Stimulated activated CD8-positive, alpha-beta memory T cell treated with anti-CD3 and anti-CD28 coated beads, Interleukin-12 subunit alpha, Interleukin-12 subunit beta, amount 100 ng/mL, for 4 hours (primary cell): ENCODE measurements at places on chromosomes 1 and 21.
A peak's percentile ranks its signal among the peaks of the same experiment; 100 is the strongest.

DNA sequence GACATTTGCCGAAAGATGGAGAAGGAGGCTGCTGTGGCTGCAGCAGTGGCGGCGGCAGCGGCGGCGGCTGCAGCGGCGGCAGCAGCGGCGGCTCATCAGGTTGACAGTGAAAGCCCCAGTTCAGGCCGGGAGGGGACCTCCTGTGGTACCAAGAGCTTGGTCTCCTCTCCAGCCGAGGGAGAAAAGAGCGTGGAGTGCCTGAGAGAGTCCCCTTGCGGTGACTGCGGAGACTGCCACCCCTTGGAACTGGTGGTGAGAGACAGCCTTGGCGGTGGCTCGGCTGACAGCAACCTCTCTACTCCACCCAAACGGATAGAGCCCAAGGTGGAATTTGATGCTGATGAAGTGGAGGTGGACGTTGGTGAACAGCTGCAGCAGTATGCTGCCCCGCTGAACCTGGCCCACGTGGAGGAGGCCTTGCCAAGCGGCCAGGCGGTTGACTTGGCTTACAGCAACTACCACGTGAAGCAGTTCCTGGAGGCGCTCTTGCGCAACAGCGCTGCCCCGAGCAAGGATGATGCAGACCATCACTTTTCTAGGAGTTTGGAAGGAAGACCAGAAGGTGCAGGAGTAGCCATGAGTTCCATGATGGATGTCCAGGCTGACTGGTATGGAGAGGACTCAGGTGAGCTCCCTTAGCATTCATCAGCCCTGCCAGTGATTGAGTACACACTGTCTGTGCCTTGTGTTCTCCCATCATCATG lies 6.3 kb downstream of the ZBTB8B start:
- DNase-seq, result no peak

DNA sequence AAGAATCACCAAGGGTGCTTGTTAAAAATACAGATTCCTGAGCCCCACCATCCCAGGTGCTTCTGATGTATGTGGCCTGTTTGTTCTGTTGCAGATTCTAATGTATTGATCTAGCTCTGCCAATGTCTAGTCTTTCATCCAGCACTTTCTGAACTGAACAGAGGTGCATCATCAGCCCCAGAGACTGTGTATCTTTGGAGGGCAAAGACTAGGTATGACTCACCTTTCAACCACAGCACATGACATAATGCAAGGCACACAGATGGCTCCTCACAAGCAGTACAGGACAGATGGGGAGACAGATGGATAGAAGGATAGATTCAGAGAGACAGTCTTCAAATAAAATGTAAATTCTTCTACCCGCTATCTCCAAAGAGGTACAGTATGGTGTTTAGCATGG lies 32.3 kb downstream of the CD58 start:
- no peak for DNase-seq

DNA sequence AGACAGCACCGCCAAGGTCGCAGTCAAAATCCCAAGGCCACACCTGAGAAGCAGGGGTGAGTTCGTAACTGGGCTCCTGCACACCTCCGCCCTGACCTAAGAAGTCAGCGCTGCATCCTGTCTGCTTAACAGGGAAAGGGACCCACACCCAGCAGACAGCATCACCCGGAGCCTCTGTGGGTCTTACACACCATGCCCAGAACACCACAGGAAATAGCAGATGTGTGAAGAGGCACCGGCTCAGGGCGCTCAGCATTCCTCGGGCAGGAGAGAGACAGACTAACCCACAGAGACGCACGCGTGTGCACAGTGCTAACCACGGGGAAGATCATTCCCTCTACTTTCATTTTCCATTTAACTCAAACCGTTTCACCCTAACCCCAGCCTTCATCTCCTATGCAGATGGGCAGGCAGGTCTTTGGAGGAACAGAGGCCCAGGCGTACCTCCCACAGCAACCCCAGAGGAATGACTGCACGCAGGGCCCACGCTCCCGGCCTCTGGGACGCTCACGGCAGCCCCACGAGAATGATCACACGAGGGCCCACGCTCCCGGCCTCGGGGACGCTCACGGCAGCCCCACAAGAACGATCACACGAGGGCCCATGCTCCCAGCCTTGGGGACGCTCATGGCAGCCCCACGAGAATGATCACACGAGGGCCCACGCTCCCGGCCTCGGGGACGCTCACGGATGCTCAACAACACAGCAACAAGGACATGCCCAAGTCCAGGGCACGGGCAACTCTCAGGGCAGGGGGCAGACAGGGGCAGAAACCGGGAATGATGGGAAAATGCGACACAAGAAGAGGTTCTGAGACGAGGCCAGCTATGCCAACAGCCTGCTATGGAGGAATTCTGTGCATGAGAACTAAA lies 20.9 kb downstream of the POFUT2 start:
- DNase-seq, result peak; percentile 37

GRCh38 chr21:44338971-44339910 lies at the start of gene CFAP410:
TSS of gene CFAP410 (minus strand) at chr21:44339390. CDS start at chr21:44339194, 196 bp downstream.
- peak; percentile 93 for DNase-seq

DNA sequence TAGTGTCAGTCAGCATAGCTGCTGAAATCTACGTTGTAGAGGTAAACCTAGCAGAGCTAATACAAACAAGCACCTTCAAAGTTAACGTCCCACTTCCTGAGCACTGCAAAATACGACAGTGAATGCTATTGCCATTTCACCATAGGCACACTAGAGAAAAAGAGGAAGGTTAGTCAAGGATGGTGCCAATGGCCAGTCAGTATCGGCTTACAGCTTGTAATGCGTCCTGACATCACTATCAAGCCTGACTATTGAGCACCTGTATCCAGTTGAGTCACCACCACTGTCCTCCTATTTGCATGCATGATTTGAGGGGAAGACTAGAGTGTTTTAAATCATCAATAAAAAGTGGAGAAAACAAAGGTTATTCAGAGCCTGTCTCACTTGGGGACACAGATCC lies 34.4 kb downstream of the NUCKS1 start:
- DNase-seq, result no peak

DNA sequence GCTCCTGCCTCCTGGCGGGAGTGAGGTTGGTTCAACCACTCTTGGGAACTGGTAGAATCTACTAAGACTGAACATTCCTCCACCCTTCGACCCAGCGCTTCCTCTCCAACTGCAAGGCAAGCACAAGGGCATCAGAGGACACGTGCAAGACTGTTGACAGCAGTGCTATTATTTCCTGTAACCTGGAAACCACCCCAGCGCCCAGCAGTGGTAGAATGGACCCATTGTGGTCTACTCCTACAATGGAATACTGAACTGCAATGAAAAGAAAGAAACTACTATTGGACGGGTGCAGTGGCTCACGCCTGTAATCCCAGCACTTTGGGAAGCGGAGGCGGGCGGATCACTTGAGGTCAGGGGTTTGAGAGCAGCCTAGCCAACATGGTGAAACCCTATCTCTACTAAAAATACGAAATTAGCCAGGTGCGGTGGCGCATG lies 33.0 kb upstream of the TARDBP start:
- DNase-seq, result no peak

DNA sequence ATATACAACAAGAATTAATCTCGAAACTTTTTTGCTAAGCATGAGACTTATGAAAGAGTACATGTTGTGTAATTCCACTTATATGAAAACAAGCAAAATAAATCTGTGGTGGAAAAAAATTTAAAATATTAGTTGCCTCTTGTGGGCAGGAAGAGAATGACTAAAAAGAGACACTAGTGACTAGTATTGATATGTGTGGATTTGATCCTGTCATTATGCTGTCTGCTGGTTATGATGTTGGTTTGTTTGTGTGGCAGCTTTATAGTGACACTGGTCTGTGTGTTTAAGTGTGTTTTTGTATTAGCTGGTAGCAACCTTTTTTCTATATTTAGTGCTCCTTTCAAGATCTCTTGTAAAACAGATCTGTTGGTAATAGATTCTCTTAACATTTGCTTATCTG lies 267.8 kb upstream of the NRIP1 start:
- no peak for DNase-seq

- no peak for DNase-seq
Measured at GRCh38 chr1:46686255-46686654, 14.6 kb downstream of the TEX38 start.

GRCh38 chr1:89547563-89548116 lies 23.0 kb downstream of the LRRC8B start:
- DNase-seq, result no peak

- DNase-seq, result no peak
Measured at GRCh38 chr1:36737038-36737555, 254.4 kb upstream of the CSF3R start.

- no peak for DNase-seq
Measured at GRCh38 chr1:192546596-192547190, 28.9 kb upstream of the RGS1 start.

- no peak for DNase-seq
Measured at GRCh38 chr21:46081022-46081861, 16.7 kb upstream of the COL6A2 start.

DNA sequence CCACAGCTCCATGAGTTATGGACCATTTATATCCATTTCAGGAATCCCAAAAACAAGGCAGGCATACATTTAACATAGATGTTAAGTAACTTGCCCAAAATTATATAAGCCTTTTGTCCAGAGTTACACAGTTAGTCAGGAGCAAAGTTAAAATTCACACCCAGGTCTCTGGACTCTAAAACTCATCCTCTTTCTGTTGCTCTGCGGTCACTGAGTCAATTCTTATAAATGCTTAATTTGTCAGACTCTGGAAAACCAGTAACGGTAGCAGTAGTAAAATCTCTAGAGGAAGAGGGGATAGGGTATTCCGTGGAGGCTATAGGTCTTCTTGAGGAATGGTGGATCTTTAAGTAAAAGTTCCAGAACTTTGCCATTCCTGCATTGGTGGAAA lies 223.6 kb upstream of the JUN start:
- DNase-seq, result no peak

- DNase-seq, result no peak
Measured at GRCh38 chr1:192513697-192514096, 61.9 kb upstream of the RGS1 start.

DNA sequence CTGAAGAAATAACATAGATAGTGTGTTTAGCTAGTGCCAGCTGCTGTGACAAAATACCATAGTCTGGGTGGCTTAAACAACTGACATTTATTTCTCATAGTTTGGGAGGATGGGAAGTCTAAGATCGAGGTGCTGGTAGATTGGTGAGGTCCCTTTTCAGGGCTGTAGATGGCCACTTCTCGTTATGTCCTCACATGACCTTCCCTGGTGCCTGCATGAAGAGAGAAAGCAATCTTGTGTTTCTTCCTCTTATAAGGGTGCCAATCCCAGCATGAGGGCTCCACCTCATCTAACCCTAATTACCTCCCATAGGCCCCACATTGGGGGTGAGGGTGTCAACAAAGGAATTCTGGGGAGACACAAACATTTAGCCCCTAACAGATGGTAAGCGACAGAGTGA lies 9.3 kb downstream of the MTARC2 start:
- DNase-seq, result no peak

DNA sequence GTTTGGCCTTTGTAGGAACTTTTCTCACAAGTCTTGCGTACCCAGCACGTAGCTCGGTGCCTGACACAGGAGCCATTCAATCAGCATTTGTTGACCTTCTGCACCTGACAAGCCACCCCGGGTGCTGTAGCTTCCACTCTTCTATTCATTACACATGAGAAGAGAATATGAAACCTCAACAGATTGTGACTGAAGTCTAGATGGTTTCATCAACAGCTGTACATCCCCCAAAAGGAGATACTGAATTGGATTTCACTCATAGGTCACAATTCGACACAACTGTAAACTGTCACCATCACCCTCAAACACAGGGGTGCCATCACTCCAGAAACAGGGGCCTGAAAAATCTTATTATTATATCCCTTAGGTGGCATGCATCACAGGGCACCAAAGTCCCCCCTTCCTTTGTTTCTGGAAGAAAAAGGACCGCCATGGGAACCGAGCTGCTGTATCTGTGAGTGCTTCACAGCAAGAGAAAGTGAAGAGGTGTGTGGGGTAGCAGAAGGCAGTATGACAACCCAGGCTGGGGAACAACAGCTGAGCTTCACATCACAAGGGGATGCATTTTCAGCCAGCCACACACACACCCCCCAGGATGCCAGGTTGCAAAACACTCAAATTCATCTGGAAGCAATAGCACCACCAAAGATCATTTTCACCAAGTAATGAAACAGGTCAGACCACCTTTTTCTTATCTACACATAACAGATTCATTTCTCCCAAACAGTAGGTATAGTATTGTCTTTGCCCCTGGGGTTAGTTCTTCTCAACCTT lies 225.7 kb downstream of the TOMM20 start:
- DNase-seq, result no peak

DNA sequence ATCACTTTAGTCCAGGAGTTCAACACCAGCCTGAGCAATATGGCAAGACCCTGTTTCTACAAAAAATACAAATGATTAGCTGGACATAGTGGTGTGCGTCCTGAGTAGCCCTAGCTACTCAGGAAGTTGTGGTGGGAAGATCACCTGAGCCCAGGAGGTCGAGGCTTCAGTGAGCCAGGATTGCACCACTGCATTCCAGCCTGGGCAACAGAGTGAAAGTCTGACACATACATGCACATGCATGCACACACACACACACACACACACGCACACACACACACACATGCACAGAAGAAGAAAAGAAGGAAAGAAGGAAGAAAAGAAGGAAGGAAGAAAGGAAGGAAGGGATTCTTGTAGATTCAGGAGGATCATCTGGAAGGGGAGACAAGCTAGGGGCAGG lies 104.4 kb upstream of the USP25 start:
- DNase-seq, result no peak

GRCh38 chr1:81349194-81349965 lies 451.4 kb upstream of the ADGRL2 start:
- DNase-seq, result no peak

DNA sequence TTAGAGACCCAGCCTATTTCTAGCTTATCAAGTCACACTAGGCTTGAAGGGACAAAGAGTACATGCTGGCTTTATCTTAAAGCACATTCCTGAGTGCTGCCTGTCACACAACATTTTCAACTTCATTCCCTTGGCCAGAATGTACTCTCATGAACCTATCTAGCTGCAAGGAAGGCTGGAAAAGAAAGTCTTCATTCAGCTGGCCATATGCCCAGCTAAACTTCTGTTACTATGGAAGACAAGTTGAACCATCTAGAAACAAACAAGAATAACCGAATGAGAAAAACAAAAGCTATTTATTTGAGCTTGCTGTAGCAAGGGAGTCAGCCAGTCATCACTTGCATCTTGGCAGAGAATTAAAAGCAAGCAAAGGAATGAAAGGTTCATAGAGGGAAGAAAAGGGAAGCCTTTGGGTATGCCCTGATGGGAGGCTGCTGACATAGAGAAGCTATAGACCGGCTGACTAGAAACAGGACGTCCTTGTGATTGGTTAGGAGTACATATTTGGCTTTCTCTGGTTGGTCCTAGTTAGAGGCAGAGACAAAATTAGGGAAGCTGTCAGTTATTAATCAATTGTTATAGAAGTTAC lies 108.4 kb downstream of the NEK7 start:
- DNase-seq, result no peak

- no peak for DNase-seq
Measured at GRCh38 chr1:153387785-153388184, 3.1 kb downstream of the S100A8 start.

GRCh38 chr1:59018446-59018845 lies 234.6 kb upstream of the JUN start:
- no peak for DNase-seq

DNA sequence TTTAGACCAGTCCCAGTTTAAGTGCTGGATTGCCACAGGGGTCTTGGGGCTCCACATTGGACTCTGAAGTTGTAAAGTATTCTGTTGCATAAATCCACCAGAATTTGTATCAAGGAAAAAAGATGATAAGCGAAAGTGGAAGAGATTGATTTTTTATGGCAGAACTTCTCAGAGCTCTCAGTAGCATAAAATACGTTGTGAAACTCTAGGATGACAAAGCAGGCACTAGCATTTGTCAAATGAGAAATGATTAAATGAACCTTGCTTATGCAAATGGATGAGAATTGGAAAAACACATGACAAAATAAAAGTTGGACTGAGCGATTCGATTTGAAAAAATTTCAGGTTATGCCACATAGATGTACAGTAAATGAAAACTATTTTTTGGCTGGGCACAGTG lies 253.8 kb upstream of the RAB4A start:
- no peak for DNase-seq
